Activated CD4-positive, alpha-beta memory T cell treated with anti-CD3 and anti-CD28 coated beads for 36 hours (primary cell): ENCODE measurements at places on chromosomes 5 and 9.
A peak's percentile ranks its signal among the peaks of the same experiment; 100 is the strongest.

DNA sequence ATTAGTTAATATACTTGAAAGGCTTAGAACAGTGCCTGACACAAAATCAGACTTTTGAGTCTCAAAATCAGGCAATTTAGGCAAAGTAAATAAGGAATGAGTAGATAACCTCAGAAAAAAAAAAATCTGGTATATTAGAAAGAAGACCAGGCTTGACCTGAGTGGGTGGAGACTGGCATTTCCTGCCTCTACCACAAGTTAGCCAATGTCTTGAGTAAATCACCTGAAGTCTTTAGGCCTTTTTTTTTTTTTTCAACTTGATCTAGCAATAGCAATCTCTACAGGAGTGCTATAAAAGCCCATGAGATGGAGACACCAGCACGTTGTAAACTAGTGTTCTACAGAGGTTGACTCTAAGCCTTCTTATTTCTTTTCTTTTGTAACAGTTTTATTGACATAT lies 104.2 kb upstream of the RASEF start:
- no peaks in the 10 kb centered on the region for H3K27me3 ChIP-seq
- H3K4me1 ChIP-seq: no peaks in the 10 kb centered on the region
- H3K27ac ChIP-seq: no peak overlapping the region
- no peak overlapping the region for H3K4me3 ChIP-seq
- no peak for DNase-seq

DNA sequence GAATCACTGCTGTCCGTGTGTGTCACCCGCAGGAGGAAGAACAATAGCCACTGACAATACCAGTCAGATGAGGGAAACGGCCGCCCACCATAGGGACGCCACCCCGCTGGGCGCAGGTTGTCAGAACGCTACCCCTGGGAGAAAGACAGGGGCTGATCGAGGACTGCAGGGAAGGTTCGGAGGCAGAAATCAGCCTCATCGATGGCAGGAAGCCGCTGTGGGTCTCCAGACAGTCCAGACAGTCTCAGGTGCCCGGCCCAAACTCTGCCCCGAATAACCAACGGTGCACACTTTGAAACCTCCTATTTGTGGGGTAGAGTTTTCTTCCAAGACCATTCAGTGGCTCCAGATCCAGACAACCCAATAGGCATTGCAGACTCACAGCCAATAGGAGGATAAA lies 181.5 kb downstream of the ROR2 start:
- no peak for DNase-seq
- no peak overlapping the region for H3K4me3 ChIP-seq
- H3K27ac ChIP-seq: no peak overlapping the region
- H3K36me3 ChIP-seq: no peaks in the 10 kb centered on the region
- H3K4me1 ChIP-seq: no peaks in the 10 kb centered on the region
- H3K27me3 ChIP-seq: peaks cover 31% of the 10 kb centered on the region

DNA sequence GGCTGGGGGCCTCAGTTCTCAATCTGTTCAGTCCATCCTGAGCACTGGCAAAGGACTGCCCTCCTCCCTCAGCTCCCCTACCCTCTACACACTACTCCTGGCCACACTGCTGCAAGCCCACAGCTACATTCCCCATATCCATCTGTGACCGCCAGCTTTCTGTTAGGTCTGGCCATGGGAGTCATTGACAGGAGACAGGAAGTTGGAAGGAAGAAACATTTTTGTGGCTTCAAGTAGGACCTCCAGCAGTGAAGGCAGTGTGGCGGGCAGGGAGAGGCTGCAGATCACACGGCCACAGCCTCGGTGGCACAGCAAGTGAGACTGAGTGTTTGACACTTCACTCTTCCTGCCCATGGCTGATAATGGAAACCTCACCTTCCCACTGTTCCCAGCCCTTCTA lies 55.9 kb downstream of the SECISBP2 start:
- H3K27me3 ChIP-seq: no peaks in the 10 kb centered on the region
- H3K4me1 ChIP-seq: peaks cover 19% of the 10 kb centered on the region
- H3K36me3 ChIP-seq: peaks cover 21% of the 10 kb centered on the region
- no peak overlapping the region for H3K4me3 ChIP-seq

- peaks cover 28% of the 10 kb centered on the region for H3K4me1 ChIP-seq
- no peaks in the 10 kb centered on the region for H3K27me3 ChIP-seq
- DNase-seq: peak; percentile 48
- peak overlapping the region; percentile 40 for H3K4me3 ChIP-seq
- H3K27ac ChIP-seq: peak overlapping the region; percentile 49
These were observed 54.9 kb upstream of the ZSWIM6 start for GRCh38 chr5:61277190-61277589.

- H3K4me1 ChIP-seq: peaks cover 51% of the 10 kb centered on the region
- peak overlapping the region; percentile 97 for H3K27ac ChIP-seq
- H3K27me3 ChIP-seq: no peaks in the 10 kb centered on the region
- no peak for DNase-seq
- H3K36me3 ChIP-seq: peaks cover 20% of the 10 kb centered on the region
These were observed 3.8 kb downstream of the RNF44 start for GRCh38 chr5:176533390-176533789.

DNA sequence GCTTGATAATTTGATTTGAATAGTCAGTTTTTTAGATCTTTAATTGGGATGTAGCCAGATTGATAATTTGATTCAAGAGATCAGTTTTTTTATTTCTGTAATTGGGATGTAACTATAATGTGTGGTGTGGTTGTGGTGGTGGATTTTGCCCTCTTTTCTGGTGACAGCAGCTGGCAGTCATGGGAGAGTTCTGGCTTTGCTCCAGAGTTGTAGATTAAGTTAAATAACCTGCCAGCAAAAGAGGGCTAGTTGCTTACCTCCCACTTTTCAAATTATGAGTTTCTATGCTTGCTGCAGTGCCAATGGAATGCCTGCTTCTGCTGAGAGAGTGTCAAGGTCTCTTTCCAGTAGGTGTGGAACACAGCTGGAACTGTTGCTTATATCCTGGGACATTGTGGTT lies 315.1 kb downstream of the CCDC171 start:
- H3K4me1 ChIP-seq: no peaks in the 10 kb centered on the region
- no peaks in the 10 kb centered on the region for H3K27me3 ChIP-seq
- no peak overlapping the region for H3K27ac ChIP-seq
- H3K4me3 ChIP-seq: no peak overlapping the region
- no peaks in the 10 kb centered on the region for H3K36me3 ChIP-seq

- peaks cover 14% of the 10 kb centered on the region for H3K4me1 ChIP-seq
- no peak overlapping the region for H3K27ac ChIP-seq
- H3K4me3 ChIP-seq: no peak overlapping the region
- H3K36me3 ChIP-seq: no peaks in the 10 kb centered on the region
- peak; percentile 61 for DNase-seq
- peaks cover 24% of the 10 kb centered on the region for H3K27me3 ChIP-seq
These were observed 501.5 kb downstream of the DMAC1 start for GRCh38 chr9:7298123-7298522.

DNA sequence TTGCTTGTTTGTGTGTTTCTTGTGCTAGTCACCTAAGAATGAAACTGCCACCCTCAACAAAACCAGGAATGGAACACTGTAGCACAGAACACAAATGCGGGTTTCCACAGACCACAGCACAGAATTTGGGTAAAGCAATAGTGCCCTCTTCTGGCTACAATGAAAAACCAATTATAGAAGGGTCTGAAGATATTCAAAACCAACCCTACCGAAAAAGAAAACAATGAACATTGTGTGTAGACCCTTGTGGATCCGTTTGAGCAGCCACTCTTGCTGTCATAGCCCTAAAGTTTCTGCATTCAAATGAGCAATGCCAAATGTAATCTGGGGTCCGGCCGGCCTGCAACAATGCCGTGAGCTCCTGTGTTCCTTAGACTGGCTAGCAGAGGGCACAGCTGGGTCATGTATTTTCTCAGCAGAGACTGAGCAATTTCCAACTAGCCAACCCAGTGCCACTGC lies 8.3 kb upstream of the ENC1 start:
- no peak overlapping the region for H3K27ac ChIP-seq
- H3K36me3 ChIP-seq: no peaks in the 10 kb centered on the region
- DNase-seq: peak; percentile 37

DNA sequence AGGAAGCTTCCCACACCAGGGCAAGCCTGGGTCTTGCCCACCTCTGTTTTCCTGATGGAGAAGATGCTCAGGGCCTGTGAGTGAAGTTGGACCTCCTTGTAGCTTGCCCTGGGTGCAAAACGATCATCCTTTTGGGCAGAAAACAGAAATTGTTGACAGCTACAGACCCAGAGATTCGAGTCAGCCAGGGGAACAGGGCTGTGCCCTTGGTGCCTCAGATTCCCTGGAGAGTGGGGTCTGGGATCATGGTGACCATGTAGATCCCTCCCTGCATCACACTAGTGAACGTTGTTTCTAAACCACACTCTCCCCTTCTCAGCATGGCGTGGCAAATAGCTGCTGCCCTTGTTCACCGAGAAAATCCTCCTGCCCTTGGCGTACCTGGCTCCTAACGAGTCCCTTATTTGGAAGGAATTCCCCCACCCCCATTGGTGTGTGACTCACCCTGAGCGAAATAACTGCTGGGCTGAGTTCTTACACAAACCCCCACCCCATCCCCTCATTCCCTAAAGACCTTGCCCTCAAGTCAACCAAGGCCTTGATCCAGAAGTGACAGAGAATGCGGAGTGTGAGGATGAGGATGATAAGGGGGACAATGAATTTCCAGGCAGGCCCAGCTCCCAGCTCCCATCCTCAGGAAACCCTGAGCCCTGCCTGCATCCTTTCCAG lies 1.1 kb upstream of the DCANP1 start:
- no peaks in the 10 kb centered on the region for H3K4me1 ChIP-seq
- no peak overlapping the region for H3K27ac ChIP-seq
- H3K36me3 ChIP-seq: no peaks in the 10 kb centered on the region
- no peak for DNase-seq
- H3K4me3 ChIP-seq: no peak overlapping the region
